Bladder microvascular endothelial cell (primary cell): ENCODE measurements at places on chromosomes 13 and 19. TPM values are rescaled to one million over a fixed set of nuclear protein-coding genes. Genes with fewer than 3 reads are reported as not detected.

Gene BRCA2
- total RNA-seq: 4.8 and 5.3 TPM in 2 replicates

Gene PEAK3
- 0.25 TPM in 1 of 2 replicates, not detected in the other for total RNA-seq

Gene LHFPL6
- total RNA-seq: 19.4 and 53.3 TPM in 2 replicates

Gene CEACAM4
- total RNA-seq: not detected in 2 replicates

Gene TRMT1
- 22.3 and 40.7 TPM in 2 replicates for total RNA-seq

Gene SLITRK5
- total RNA-seq: under 0.01 TPM in 2 replicates

Gene ZNF468
- 11.3 and 22.0 TPM in 2 replicates for total RNA-seq

Gene MED29
- 8.7 and 11.2 TPM in 2 replicates for total RNA-seq

Gene CCL25
- not detected in 2 replicates for total RNA-seq

Gene RASGRP4
- not detected in 2 replicates for total RNA-seq

Gene CGB2
- not detected in 2 replicates for total RNA-seq

Gene CEACAM8
- not detected in 2 replicates for total RNA-seq

Gene C13orf42
- not detected in 2 replicates for total RNA-seq

Gene MISP
- total RNA-seq: not detected in 2 replicates

Gene LRRC25
- not detected in 2 replicates for total RNA-seq

Gene CCDC159
- total RNA-seq: 6.6 and 9.6 TPM in 2 replicates

Gene EDNRB
- 22.8 and 37.7 TPM in 2 replicates for total RNA-seq

Gene FCHO1
- 0.31 and 1.1 TPM in 2 replicates for total RNA-seq

Gene PRODH2
- total RNA-seq: not detected in 2 replicates

Gene DENND1C
- not detected in 2 replicates for total RNA-seq

Gene ZNF556
- total RNA-seq: not detected in 2 replicates

Gene ZNF681
- 0.81 and 2.5 TPM in 2 replicates for total RNA-seq

Gene CEACAM21
- 2.3 and 6.6 TPM in 2 replicates for total RNA-seq

Gene SULT2A1
- not detected in 2 replicates for total RNA-seq

Gene NOTCH3
- total RNA-seq: 3.4 TPM in 2 replicates
